ENCODE measurements at places on chromosomes 11 and 22. TPM values are rescaled to one million over a fixed set of nuclear protein-coding genes. Genes with fewer than 3 reads are reported as not detected.

ANGPTL5 gene
- total RNA-seq: not detected

LZTR1 gene
- 29.2 TPM for total RNA-seq

HMOX1 gene
- total RNA-seq: 0.39 TPM

RIBC2 gene
- 0.87 TPM for total RNA-seq

B4GALNT4 gene
- 21.8 TPM for total RNA-seq

IGSF9B gene
- total RNA-seq: 0.15 TPM

WNT7B gene
- 3.4 TPM for total RNA-seq

DDX25 gene
- total RNA-seq: 0.62 TPM

PRR33 gene
- total RNA-seq: not detected

CCDC116 gene
- not detected for total RNA-seq

MS4A6A gene
- total RNA-seq: not detected

DKK3 gene
- total RNA-seq: 315 TPM

SLC17A6 gene
- total RNA-seq: not detected

WBP2NL gene
- not detected for total RNA-seq

RPS13 gene
- 1,973 TPM for total RNA-seq

POLDIP3 gene
- 22.5 TPM for total RNA-seq

CEND1 gene
- not detected for total RNA-seq

OR52I1 gene
- not detected for total RNA-seq

DEFB131B gene
- total RNA-seq: not detected

SLC1A2 gene
- total RNA-seq: not detected

ST14 gene
- total RNA-seq: 85.2 TPM

GP1BB gene
- total RNA-seq: 2.8 TPM

PNPLA5 gene
- not detected for total RNA-seq

CYP2D6 gene
- total RNA-seq: 0.47 TPM

BIK gene
- 9.9 TPM for total RNA-seq

F2 gene
- total RNA-seq: 0.11 TPM

RFPL3 gene
- not detected for total RNA-seq

PLA2G3 gene
- total RNA-seq: 0.31 TPM

SHISA8 gene
- total RNA-seq: not detected

OR4A47 gene
- total RNA-seq: not detected

TUB gene
- total RNA-seq: 0.70 TPM

LIF gene
- 0.99 TPM for total RNA-seq

SCUBE1 gene
- total RNA-seq: not detected

ME3 gene
- total RNA-seq: 3.0 TPM

KCNK7 gene
- total RNA-seq: 0.23 TPM

MMP11 gene
- 0.38 TPM for total RNA-seq

OLFML1 gene
- total RNA-seq: not detected

CLTCL1 gene
- total RNA-seq: 10.4 TPM

PTPRCAP gene
- total RNA-seq: 1.4 TPM

C11orf68 gene
- total RNA-seq: 15.5 TPM

KRTAP5-9 gene
- not detected for total RNA-seq

CHRM1 gene
- not detected for total RNA-seq

BRSK2 gene
- total RNA-seq: 0.23 TPM

MRGPRX4 gene
- total RNA-seq: 0.55 TPM

MS4A7 gene
- not detected for total RNA-seq

MLC1 gene
- total RNA-seq: not detected

UBE2L6 gene
- 47.7 TPM for total RNA-seq

FAT3 gene
- under 0.01 TPM for total RNA-seq

ART1 gene
- not detected for total RNA-seq

PLEKHA7 gene
- 0.16 TPM for total RNA-seq
